ENCODE measurements at places on chromosomes 3 and 15.
A peak's percentile ranks its signal among the peaks of the same experiment; 100 is the strongest.

DNA sequence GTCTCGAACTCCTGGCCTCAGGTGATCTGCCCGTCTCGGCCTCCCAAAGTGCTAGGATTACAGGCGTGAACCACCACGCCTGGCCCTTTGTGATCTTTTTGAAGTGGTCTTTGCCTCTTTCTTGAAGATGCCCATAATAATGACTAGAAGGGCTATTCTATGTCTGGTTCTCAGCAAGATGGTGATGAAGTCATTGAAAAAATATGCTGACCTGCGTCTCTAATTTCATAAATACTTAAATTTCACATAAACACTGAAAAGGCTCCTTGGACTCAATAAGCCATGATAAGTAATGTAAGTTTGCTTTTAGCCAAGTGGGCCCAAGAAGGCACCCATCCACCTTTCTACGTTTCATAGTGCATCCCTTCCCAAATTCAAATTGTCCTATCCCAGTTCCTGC lies 775 bp upstream of the MAPK6 start:
- DNase-seq: no peak

DNA sequence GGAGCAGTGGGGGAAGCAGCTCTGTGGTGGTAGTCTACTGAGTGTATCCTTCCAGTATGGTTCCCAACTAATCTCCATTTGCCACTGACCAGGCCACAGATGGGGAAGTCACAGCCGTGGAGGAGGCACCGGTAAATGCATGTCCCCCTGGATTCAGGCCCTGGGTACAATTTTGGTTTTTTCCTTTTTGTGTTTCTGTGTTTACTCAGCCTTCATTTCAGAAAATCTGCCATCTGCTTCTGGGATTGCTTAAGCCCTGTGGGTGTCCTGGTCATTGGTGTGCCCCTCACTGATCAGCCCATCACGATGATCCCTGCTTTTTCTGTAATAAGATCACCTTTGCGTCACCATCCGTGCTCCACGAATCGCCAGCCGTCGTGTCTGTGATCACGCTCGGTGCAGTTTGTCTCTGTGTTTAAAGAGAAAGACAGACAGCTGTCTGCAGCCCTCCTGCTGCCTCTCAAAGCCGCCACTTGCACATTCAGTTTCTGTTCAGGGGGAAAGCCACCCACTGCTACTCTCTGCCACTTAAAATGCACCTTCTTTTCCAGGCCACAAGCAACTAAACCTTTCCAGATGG lies 68.9 kb downstream of the DNASE1L3 start:
- no peak for DNase-seq

GRCh38 chr3:141103503-141103902 lies 52.4 kb downstream of the SPSB4 start:
- DNase-seq: no peak

DNA sequence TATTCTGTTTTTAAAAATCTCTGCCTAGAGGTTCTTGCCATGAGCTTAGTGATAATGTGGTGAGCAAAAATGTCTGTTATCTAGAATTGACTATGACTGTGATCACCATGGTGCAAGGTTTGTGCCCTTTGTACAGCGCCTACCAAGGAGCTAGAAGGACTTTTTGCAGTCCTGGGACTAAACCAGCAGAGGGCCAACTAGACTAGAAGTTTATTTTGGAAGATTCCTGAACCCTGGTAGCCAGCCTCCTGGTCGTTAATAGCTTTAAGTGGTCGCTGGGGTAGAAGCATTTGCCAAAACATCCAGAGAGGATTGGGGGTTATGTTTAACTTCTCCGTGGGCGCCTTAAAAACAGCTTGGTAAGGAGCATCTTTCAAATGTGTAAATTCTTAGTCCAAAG lies 7.8 kb downstream of the SCG5 start:
- DNase-seq: peak; percentile 17

- DNase-seq: no peak
Measured at GRCh38 chr15:48370460-48370859, 39.2 kb downstream of the DUT start.

DNA sequence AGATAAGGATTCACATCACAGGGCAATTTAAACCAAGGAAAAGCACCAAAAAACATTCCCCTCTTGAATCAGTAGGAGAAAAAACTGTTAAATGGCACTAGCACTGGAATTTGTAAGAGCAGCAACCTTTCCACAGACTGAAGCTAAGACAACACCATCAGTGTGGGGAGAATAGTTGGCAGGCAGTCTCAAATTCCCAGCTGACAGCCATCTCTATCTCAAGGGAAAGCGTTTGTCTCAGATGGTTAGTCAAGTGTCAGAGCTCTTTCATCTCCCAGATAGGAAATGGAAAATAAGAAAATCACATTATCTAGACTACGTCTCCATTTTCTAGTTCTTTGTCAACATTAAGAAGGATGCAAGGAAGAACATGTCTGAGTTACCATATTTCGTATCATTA lies 228.7 kb downstream of the WDR72 start:
- no peak for DNase-seq

- DNase-seq: no peak
Measured at GRCh38 chr3:177237206-177237605, 39.9 kb upstream of the TBL1XR1 start.

DNA sequence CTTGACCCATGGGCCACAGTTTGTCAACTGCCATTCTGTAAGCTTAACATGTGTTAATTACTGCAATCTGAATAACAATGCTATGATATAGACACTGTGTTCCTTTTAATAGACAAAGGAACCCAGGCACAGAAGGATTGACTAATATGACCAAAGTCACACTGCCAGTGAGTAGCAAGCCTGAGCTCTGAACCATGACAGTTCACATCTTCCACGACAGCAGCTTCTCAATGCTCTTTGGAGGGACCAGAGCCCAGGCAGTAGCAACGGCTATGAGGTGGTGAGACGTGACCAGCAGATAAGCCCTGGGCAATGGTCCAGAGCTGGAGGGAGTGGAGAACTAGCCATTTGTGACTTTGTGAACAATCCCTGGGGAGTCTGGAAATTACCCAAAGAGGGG lies 19.4 kb downstream of the CA12 start:
- no peak for DNase-seq

DNA sequence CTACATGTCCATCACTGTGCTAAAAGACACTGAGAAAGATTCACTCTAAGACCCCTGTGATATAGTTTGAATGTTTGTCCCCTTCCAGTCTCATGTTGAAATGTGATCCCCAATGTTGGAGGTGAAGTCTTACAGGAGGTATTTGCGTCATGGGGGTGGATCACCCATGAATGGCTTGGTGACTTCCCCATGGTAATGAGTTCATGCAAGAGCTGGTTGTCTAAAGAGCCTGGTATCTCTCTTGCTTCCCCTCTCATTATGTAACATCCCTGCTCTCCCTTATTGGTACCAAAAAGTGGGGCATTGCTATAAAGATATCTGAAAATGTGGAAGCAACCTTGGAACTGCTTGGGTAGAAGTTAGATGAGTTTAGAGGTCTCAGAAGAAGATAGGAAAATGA lies 32.2 kb upstream of the FAM174B start:
- no peak for DNase-seq

DNA sequence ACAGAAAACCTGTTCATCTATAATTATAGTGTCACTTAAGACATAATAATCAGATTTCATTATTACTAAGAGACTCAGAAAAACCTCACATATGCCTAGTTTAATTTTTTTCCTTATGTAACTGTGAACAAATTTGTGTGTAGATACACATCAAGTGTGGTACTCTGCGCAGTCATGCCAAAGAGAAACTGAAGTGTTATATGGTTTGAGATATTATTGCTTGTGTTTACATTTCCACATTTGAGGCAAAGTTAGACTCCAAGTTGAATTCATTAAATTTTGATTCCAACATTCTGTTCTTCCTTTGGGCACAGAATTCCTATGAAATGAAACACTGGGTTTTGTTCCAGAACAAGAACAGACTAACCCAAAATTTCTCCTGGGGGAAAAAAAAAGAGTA lies 2.2 kb downstream of the MBNL1 start:
- DNase-seq: no peak

DNA sequence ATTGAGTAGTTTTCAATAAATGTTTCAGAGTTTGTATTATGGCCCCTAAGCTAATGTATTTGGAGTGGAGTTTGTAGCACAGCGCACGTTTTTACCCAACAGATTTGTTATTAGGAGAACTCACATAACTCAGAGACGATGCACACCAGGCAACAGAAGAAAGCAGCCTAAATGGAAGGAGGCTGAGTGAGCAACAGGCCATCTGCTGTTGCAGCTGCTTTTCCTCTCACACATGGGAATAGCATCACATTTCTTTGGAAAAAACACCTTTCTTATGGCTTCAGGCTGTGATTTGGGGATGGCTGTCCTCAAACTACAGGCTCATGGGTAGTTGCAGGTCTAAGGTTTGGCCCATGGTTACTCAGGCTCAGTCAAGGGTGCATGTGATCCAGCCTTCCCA lies 469.3 kb upstream of the MCTP2 start:
- DNase-seq: no peak

- DNase-seq: no peak
Measured at GRCh38 chr15:57923750-57924149, 141.8 kb downstream of the ALDH1A2 start.

DNA sequence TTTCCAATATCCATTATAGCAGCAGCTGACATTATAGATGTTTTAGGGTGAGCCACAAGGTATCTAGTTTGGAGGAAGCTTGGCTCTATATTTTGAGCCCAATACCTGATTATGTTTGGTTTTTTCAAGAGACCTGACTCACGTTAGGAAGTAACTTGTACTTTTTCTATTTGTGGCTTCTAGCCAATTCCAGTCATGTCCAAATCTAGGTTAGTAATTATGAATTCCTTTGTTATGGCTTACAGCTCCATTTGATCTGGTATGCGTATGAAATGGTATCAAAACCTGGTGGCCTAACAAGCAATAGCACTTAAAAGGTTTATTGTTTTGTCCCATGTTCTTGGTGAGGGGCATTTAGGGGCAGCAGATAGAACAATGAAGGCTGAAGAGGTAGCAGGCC lies 115.9 kb downstream of the TOP2B start:
- no peak for DNase-seq

GRCh38 chr3:16798738-16799137 lies 86.0 kb upstream of the PLCL2 start:
- DNase-seq: no peak

DNA sequence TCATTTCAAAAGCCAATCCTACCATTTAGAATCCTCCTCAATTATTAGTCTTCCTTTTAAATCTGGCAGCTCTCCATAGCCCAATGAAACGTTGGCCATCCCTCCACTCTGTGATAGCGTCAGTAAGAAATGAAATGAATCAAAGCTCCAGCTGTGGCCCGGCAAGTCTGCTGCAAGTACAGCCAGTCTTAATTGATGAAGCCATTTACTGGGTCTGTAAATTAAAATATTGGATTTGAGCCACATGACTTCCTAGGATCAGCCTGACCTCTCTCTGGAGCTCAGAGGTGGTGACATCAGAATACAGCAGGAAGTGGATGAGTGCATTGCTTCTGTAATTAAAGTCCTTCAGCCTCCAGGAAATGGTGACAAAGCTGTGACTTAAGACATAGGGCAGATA lies 347.0 kb upstream of the LMCD1 start:
- no peak for DNase-seq

DNA sequence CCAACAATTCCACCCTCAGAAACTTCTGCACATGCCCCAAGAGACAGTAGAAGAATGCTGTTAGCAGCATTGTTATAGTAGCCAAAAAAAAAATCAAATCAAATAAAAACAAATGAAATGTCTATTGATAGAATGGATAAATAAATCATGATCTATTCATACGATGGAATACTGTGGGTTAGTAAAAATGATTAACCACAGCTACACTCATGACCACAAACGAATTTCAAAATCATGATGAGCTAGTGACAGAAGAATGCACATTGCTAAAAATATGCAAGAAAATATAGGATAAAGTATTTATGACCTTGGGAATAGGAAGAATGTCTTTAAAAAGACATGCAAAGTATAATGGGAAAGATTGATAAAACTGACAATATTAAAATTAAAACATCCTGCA lies 57.5 kb upstream of the ACAN start:
- DNase-seq: no peak

GRCh38 chr15:100187677-100188076 lies 154.1 kb downstream of the ADAMTS17 start:
- no peak for DNase-seq

DNA sequence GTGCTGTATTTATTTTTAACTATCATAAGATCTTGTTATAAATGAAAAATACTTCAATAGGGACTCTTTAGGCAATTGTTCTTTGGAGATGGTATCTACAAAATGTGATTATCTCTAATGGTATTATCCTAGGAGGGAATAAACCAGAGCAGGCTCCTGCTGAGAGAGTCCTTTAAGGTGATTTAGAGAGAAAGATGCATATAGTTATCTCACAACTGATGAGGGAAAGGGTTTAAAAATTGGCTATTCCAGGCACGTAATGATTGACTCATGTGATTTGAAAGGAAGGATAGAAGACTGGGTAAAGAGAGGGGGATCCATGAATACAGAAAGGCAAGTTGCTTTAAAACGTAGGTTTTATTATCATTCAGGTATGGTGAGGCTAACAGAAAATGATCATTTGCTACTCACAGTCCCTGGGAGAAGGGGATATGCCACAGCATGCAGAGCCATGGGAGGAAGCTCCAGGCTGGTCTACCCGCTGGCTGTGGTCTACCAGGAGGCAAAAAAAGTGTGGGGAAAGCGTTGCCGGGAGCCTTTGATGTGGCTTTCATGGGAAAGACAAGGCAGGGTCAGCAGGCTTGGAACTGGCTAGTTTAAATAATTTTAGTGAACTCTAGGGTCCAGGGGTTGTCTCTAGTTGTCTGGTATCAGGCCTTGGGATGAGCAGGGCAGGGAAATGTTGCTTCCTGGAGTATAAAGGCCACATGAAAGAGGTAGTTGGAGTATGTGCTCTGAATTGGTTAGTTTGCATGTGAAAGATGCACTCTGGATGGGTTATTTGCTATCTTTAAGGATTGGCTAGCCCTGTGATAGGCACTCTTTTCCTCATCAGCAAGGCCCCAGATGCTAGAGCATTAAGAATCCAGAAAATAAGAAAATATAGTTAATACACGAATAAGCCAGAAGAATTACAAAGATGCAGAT lies 798.4 kb upstream of the GRM7 start:
- DNase-seq: no peak

DNA sequence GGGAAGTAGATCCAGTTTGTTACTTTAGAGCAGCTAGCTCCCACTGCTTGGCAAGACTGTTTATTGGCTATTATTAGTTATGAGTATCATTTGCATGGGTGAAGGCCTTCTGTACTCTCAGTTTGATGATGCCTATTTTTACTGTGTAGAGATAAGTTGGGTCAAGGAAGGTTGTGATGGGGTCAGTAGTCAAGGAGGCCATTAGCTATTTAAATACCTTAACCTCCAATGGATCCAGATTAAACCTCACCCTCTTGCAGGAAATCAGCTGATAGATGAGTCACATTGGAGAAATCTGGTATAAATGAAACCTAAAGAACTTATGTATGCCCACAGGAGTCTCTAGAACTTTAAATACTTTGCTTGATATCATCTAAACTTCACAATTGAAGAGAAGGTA lies 45.0 kb downstream of the THBS1 start:
- no peak for DNase-seq

- no peak for DNase-seq
Measured at GRCh38 chr3:145639875-145640274, 521.1 kb downstream of the PLOD2 start.

GRCh38 chr15:42147431-42147735 lies 9.1 kb downstream of the PLA2G4F start:
- no peak for DNase-seq

Measured in endothelial cell (in vitro differentiated cells).